ENCODE measurements at places on chromosomes 7 and 10.

DNA sequence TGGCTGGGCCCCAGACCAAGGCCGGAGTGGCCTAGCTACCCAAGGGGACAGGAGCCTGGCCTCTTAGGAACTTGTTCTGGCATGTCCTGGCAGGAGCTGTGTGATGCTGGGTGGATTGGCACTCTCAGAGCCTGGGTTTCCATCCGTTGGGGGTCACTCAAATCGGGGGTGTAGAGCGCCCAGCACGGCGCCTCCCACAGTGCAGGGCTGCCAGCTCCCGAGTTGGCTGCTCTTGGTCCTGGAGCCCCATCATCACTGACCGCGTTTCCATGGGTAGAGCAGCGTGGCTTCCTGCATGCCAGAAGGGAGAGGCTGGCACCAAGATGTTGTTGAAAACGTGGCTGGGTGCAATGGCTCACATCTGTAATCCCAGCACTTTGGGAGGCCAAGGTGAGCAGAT, 70.3 kb downstream of the UNCX start:
- no peak for DNase-seq

DNA sequence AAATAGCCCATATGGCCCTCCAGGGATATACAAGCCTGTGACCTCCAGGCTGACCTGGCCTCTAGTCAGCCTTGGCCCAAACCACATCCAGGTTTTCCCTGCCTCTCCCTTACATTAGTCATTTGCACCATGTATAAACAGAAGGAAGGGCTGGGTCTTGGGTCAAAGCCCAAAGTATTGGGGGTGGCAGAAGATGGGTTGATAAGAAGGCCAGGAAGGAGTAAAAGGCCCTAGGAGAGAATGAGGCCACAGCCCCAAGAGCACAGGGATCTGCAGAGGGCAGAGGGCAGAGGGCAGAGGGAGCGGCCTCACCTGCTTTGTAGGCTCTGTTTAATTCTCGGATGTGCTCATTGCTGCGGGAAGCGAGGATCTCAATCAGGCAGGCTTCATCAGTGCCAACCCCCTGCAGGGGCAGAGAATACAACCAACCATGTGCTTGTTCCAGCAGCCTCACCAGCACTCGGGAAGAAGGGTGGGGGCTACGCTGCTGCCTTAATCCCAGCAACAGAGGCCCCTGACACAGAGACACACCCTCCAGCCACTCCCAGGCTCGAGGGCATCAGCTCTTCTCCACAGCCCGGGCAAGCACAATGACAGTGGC, 31.3 kb downstream of the PLAC9 start:
- no peak for DNase-seq

DNA sequence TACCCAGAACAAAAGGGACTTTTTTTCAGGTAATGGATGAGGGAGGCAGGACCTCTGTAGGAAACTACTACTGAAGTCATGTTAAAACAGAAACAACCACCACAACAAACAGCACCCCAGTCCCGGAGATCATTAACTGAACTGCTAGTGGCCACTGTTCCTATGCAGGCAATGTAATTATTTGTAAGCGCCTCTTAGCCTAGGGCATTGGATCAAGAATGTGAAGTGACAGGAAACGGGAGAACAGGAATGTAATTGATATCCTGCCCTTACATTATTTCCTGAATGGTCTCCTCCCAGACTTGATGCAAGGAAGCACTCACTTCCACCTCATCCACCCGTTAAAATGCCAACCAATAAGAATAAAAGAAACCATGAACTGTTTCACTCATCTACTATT, 16.7 kb upstream of the GAD2 start:
- DNase-seq: no peak

DNA sequence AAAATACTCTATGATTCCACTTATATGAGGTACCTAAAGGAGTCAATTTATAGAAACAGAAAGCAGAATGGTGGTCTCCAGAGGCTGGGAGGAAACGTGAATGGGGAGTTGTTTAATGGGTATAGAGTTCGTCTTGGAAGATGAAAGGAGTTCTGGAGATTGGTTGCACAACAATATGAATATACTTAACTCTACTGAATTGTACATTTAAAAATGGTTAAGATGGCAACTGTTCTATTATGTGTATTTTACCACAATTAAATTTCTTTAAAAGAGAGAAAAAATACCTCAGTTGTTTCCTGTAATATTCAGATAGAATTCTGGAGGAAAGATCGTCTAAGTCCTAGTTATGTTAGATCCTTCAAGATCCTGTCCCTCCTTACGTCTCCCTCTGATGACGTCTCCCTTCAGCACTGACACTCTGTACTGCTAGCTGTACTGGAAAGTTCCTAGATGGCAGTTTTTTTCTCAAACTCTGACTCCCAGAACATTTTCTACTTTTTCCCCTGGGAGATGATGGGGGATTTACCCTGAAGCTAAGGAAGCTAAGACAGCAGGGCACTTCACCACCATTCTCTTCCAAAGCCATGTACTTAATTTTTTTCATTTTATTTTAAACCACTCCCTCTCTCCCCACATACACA, 53.2 kb upstream of the CAV2 start:
- DNase-seq: no peak

- no peak for DNase-seq
Observed at GRCh38 chr7:32489788-32490126, 423 bp downstream of the LSM5 start.

DNA sequence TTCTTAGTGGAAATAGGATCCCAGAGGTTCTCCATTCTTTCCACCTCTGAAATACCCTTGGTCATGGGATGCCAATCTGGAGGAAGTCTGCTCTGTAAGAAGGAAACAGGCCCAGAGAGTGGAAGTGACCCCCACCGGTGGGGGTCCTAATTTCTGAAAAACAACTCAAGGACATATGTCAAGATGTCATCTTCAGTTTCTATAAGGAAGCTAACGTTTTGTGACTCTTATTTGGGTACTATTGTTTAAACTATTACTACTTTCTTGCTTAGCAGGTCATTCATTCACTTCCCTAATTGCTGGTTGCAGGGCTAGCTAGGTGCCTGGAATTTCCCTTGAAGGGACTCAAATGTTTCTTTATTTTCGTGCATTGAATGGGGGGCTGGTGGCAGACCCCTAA, 1.9 kb upstream of the ZNF775 start:
- DNase-seq: no peak

DNA sequence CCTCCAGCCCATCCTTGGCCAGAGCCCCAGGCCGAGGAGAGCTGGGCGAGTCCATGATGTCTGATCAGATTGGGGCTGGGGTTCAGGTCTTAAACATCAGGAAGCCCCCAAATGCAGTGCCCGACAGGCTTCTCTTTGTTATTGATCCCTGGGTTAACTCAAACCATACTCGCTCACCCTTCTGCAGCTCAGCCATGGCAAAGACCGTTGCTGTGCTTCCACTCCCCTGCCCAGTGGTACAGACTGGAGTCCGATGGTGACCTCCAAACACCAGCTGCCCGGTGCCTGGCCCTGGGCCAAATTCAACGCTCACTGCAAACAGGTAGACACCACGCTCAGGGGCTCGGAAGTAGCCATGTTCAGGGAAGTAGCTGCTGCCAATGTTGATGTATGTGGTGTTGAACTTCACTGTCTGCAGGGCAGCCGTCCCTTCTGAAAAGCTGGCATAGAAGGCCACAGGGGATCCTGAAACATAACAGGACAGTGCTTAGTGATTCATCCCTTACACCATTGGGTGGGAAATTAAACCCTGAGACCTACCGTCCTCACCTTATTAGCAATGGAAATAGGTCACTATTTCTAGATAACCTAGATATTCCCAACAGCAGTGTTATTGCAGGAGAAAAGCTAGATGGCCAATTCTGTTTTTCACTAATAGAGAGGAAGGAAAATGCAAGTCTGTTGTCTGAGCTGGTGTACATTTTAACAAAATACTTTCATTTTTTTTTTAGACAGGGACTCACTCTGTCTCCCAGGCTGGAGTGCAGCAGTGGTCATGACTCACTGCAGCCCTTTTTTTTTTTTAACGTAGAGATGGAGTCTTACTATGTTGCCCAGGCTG, 20.5 kb downstream of the MMRN2 start:
- peak; percentile 59 for DNase-seq

GRCh38 chr7:84502239-84502638, 307.6 kb upstream of the SEMA3A start:
- no peak for DNase-seq

DNA sequence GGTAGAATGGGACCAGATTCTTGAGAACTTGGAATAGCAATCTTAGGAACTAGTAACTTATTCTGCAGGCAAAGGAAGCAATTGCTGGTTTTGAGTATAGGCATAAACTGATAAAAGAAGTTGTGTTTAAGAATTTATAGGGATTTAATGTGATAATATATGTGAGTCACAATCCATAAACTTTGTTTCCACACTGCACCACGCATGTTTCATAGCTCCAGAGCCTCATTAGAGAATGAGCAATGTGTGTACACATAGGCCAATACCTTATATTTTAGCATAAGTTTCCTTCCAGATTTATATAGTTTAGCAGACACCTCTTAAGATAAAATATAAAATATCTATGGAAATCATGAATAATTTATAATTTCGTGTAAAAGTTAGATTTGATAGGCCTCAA, 175.5 kb upstream of the SEMA3A start:
- no peak for DNase-seq

- DNase-seq: no peak
Observed at GRCh38 chr7:40509287-40509996, 374.6 kb downstream of the SUGCT start.

DNA sequence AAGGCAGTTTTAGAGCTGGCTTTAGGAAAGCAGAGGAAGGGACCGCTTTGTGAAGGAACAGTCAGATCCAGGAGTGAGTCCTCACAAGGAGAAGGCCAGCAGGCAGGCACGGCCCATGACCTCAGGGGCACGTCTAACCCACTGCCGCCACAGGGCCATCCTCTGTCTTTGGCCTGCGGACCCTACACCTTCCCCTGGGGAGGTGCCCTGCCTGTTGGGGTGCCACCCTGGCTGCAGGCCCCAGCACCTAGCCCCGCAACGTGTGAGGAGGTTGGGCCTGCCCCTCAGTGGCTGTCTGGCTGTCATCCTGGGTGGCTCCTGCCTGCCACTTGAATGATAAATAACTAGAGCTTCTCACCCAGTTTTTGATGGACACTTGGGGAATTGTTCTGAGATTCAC, 31.0 kb upstream of the TRIM8 start:
- no peak for DNase-seq

DNA sequence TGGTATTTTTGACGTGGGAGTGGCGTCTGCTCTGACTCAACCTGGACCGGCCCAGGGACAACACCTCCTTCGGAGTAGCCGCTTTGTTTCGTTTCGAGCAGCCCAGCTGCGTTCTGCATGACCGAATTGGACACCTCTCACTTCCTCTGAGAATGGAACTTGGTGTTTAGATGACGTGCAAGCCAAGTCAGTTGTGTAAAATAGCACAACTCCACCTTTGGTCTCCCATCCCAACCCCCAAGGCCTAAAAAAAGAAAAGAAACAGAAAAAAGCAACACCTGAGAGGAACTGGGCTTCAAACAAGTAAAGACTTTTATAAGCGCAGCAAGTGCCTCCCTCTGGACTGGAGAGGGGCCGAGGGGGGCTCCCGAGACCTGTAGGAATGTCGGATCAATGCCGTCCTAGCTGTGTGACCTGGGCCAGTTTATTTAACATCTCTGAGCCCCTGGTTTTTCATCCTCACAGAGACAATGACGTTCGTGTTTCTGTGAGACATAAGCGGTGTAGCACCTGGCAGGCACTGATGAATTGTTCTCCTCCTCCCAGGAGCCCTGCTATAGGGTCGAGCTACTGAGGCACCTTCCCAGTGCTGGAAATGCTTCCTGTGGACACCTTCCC, 52.0 kb upstream of the SMNDC1 start:
- no peak for DNase-seq
